ENCODE measurements at places on chromosomes 13 and 19.

- DNase-seq: no peak
These were observed 21.9 kb downstream of the UQCRFS1 start for GRCh38 chr19:29191005-29191404.

- no peak for DNase-seq
These were observed at the start of gene AMER2 for GRCh38 chr13:25171517-25172302. TSS of gene AMER2 (minus strand) at chr13:25172288. CDS start at chr13:25171619, 669 bp downstream.

DNA sequence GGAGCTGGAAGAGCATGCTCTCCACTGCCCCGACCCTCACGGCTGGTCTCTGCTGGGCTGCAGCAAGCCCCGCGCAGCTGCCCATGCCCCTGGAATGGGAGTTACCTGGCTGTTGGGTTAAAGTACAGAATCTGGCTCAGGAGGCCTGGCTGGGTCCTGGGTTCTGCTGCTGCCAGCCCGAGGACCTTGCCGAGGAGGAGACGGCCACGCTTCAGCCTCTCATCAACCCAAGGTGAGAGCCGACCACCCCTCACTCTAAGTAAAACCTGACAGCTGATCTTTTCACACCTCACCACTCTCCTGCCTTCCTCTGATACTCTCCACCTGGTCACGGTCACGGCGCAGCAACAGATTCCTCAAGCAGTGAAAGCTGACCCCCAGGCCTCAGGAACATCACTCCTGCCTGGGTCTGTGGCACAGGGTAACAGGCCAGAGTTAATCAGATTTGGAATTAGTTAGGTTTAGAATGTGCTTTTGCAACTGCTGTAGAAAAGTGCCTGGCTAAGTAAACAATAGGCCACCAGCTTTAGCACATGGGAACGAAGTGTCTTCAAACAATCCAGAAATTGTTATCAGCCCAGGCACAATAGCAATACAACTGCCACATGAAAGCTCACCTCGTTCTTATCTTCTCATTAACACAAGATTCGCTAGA, 20.5 kb downstream of the RAB20 start:
- DNase-seq: no peak

- DNase-seq: no peak
These were observed 2.3 kb downstream of the HSPB6 start for GRCh38 chr19:35754370-35755130.

DNA sequence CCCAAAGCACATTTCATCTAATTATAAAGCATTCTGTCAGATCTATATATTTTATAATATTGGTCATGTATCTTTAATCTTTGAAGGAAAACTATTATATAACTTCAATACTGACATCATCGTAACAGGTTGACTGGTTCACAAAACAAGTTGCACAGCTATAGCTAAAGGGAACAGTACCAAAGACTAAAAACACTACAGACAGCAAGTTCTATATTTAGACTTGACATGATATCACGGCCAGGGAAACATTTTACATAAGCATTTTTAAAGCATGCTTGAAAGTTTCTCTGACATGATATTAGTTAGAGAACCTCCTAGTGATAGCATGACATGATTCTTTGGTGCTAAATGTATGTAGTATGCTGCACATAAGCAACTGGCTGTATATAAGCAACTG, 182.5 kb downstream of the NDFIP2 start:
- DNase-seq: no peak

GRCh38 chr13:109694972-109695371, 91.4 kb downstream of the IRS2 start:
- no peak for DNase-seq

DNA sequence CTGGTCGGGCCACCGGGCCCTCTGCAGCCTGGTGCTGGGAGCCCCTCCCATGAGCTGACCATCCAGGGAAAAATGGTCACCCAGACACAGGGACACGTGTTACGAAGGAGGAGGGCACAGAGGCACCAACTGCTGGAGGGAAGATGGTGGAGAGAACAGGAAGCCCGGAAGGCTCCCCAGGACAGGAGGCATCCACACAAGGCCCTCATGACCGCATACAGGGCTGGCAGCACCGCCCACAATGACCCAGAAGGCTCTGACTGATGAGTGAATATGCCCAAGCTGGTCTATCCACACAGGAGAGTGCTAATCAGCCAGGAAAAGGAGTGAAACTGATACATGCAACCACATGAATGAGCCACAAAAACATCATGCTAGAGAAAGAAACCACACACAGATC, 14.0 kb upstream of the TMEM86B start:
- DNase-seq: no peak

- DNase-seq: no peak
These were observed 32.4 kb downstream of the GJA3 start for GRCh38 chr13:20128459-20128931.

GRCh38 chr19:4969292-4969771, 419 bp downstream of the KDM4B start:
- no peak for DNase-seq

- no peak for DNase-seq
These were observed 251.0 kb downstream of the UQCRFS1 start for GRCh38 chr19:28961772-28962500.

GRCh38 chr19:18340990-18341868, 831 bp downstream of the PGPEP1 start:
- no peak for DNase-seq

GRCh38 chr19:4067396-4068046, 822 bp upstream of the ZBTB7A start:
- DNase-seq: no peak

DNA sequence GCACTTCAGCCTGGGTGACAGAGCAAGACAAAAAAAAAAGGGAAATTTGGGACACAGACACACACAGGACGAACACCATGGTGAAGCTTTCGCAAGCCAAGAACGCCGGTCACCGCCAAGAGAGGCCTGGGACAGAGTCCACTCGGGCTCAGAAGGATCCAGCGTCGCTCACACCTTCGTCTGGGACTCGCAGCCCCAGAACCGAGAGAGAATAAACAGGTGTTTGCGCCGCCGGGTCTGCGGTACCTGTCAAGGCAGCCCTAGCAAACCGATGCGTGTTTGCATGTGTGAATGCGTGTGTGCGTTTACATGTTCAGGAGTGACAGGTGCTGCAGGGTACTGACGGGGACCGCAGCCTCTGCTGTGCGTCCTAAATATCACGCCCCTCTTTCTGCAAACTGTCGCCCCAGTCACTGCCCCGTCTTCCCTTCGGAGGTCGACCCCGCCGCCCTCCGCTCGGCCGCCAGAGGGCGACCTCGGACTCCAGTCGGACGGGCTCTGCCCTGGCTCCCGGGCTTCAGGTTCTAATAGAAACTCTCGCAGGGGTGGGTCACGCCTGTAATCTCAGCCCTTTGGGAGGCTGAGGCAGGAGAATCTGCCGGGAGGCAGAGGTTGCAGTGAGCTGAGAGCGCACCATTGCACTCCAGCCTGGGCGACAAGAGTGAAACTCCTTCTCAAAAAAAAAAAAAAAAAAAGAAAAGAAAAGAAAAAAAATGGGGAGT, 11.8 kb upstream of the CSNK1G2 start:
- no peak for DNase-seq

- no peak for DNase-seq
These were observed 61.1 kb downstream of the KCNC3 start for GRCh38 chr19:50268041-50268440.

GRCh38 chr13:32629866-32630265, 43.6 kb downstream of the PDS5B start:
- DNase-seq: no peak

GRCh38 chr19:1855040-1855827, 7.0 kb upstream of the REXO1 start:
- no peak for DNase-seq

- no peak for DNase-seq
These were observed 77.3 kb upstream of the SIAH3 start for GRCh38 chr13:45928843-45929242.

DNA sequence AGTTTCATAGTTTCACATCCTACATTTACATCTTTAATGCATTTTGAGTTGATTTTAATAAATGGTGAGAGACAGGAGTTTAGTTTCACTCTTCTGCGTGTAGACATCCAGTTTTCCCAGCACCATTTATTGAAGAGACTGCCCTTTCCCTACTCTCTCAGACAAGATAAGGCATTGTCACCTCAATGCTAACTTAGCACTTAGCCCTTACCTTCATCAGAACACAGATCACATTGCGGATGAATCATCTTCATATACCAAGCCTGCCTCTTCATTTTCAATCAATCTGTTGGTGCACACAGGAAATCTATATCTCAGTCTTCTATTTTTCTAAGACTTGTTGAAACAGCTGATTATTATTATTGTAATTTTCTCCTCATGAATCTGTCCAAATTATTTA, 396.6 kb upstream of the NBEA start:
- DNase-seq: no peak

- DNase-seq: no peak
These were observed 106.1 kb downstream of the ABCC4 start for GRCh38 chr13:95195146-95195545.

DNA sequence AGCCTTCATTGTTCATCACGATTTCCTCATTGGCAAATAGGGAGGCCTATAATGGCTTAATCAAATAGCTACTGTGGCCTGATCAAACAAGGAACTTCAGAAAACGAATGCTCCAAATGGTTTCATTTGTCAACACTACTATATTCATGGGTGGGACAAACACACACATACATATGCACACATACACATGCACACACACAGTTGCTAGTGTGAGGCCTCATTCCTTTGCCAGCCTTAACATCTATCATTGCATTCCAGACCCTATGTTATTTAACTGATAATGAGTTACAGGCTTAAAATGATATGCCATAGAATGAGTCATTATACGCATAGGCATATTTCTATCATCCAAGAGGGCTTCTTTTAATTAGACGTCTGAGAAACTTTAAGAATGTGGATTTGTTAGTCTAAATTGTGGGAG, 140.2 kb downstream of the KLF5 start:
- no peak for DNase-seq

- DNase-seq: no peak
These were observed 197.0 kb downstream of the MAB21L1 start for GRCh38 chr13:35279500-35279899.

DNA sequence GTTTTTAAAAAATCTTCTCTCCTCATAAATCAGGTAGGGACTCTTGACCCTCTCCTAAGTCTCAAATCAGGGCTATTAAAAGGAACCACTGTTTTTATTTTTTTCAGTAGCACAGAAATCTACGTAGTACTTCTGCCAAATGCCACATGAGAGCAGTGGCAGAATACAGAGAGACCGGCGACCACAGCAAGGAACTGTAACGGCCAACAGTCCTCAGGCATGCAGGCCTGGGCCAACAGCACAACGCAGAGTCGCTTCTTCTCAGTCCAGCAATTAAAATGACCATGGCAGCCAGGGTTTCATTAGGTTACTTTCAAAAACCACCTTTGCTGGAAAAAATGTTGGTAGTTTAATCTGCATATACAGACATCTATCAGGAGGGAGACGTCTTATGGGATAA, 34.2 kb downstream of the ANKRD10 start:
- DNase-seq: no peak

- no peak for DNase-seq
These were observed 2.8 kb upstream of the DZIP1 start for GRCh38 chr13:95647321-95647720.

DNA sequence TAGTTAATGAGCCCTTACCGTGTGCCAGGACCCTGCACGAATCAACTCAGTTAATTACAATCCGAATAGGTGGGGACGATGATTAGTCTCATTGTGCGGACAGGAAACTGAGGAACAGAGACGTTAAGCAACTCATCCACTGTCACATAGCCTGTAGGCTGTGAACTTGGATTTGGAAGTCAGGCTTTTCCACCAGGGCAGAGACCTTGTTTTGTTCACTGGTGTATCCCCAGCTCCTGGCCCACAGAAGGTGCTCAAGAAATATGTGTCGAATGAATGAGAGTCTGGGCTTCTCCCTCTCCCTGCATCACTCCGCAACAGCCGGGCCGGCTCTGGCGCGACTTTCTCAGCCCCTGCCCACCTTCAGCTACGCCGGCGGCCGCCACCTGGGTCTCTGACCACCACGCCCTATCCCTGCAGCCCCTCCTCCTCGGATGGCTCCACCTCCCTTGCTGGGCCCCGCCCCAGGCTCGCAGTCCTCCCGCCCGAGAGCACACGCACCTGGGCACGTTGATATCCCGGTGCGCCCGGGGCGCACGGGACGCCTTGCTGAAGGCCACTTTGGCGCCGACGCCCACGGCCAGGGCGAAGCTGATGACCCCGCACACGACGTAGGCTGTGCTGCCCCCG, 1.3 kb downstream of the SHISA7 start:
- DNase-seq: no peak

GRCh38 chr13:95411428-95412040, 110.3 kb upstream of the ABCC4 start:
- DNase-seq: no peak

- DNase-seq: no peak
These were observed 154.7 kb upstream of the SGCG start for GRCh38 chr13:23025864-23026608.

DNA sequence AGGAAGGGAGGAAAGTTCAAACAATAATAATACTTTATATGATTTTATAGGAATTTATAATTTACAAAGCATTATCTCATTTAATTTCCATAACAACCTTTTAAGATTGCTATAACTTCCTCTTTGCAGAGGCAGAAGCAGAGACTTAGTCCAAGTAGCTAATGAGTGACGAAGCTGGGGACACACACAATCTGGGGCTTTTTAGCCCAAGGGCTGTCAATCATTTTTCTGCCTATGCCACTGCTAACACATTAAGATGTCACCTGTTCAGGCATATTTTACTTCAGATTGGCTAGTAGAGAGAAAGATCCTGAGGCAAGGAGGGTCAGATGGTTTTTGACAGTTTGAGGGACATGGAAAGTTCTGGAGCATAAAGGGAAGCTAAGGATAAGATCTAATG, 12.6 kb downstream of the SCEL start:
- no peak for DNase-seq

- no peak for DNase-seq
These were observed 52.8 kb downstream of the SLC6A16 start for GRCh38 chr19:49272204-49272603.

- DNase-seq: no peak
These were observed 21.2 kb upstream of the GTF3A start for GRCh38 chr13:27403203-27403678.

- DNase-seq: no peak
These were observed 13.7 kb downstream of the LGALS7 start for GRCh38 chr19:38759590-38760003.

- no peak for DNase-seq
These were observed 10.1 kb downstream of the NANOS3 start for GRCh38 chr19:13887018-13887436.

DNA sequence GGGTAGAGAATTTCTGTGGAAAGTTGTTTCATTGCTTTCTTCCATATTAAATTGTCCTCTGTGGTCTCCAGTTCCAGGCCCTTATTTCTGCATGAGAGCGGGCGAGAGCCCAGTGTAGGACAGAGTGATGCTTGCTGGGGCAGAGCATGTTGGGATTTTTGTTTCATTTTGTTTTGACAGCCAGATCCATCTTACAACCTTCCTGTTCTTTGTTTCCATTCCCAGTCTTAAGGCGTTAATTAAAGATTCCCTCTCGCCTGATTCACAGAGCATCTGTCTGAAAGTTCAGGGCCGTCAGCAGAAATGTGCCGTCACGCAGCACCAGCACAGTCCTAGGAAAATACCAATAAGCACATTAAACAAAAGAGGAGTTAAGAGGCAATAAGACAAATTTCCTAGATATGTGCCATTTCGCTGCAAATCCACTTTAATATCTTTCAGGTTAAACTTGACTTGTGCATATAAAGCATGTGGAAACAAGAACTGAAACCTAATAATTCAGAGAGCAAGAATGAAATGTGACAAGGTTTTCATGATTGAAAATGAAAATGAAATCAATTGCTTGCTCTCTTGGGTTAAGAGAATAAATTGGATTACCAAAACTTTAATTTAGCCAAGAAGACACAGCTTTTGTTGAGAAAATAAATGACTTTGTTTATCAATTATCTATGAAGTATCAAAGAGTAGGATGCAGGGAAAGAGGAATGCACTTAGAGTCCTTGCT, 210.7 kb upstream of the SLC10A2 start:
- DNase-seq: no peak

- DNase-seq: no peak
These were observed 27.1 kb downstream of the MEGF8 start for GRCh38 chr19:42352301-42353259.

All from cortex of kidney (tissue), 1 donor.